ENCODE measurements at places on chromosomes 1 and 21.

- DNase-seq = no peak
Observed at GRCh38 chr1:6125366-6125765, 54.8 kb downstream of the CHD5 start.

DNA sequence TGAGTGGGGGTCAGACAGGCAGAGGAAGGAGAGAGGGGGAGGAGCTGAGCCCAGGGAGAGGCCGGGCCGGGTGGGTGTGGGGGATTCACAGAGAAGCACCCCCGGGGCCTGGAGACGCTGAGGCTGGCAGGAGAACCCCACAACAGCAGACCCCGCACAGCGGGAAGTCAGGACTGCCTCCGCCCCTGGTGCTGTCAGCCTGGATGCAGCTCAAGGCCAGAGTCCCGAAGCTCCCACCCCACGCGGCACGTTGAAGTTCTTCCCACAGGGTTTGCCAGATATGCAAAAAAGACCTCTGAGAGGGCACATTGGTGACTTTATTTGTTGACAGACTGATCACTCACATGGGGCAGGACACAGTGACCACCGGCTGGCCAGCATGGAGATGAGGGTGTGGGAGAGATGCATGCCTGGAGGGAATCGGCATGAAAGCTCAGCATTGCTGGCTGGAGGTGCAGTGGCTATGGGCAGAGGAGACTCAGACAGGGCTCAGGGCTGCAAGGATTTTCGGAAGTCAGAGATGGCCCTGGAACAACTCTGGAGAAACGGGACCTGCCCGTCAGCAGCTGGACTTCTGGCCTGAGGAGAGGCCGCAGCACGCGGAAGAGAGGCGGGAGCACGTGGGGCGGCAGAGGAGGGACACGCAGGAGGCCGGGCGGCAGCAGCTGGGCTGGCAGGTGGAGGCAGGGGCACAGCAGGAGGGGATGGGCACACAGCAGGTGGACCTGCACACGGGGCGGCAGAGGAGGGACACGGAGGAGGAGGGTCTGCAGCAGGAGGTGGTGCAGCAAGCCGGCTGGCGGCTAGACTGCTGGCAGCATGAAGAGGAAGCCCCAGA is 885 bp downstream of the KRTAP10-3 start:
- DNase-seq = no peak

GRCh38 chr1:54417123-54417522 is 10.9 kb upstream of the SSBP3 start:
- no peak for DNase-seq

DNA sequence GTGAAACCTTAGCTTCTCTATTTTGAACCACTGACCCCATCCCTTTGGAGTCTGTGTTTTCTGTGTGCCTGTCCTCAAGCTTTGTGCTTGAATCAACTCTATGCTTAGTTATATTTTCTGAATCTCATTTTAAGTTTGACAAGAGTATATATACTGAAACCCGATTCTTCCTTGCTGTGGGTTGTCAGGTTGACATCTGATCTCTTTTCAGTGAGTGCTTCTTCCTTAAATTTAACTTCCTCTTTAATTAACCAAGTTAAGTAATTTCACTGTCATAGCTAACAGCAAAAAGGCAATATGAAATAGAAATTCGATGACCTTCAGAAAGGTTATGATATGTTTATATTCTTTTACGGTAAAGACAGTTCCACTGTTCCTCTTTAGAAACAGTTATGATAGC is 69.4 kb downstream of the C1orf21 start:
- DNase-seq = no peak

Data from stimulated activated CD8-positive, alpha-beta memory T cell treated with anti-CD3 and anti-CD28 coated beads, Interleukin-4, amount 100 ng/mL, for 1 hour (primary cell).